GM03348 (cell line): ENCODE measurements at places on chromosomes 1 and 21.
A peak's percentile ranks its signal among the peaks of the same experiment; 100 is the strongest.

DNA sequence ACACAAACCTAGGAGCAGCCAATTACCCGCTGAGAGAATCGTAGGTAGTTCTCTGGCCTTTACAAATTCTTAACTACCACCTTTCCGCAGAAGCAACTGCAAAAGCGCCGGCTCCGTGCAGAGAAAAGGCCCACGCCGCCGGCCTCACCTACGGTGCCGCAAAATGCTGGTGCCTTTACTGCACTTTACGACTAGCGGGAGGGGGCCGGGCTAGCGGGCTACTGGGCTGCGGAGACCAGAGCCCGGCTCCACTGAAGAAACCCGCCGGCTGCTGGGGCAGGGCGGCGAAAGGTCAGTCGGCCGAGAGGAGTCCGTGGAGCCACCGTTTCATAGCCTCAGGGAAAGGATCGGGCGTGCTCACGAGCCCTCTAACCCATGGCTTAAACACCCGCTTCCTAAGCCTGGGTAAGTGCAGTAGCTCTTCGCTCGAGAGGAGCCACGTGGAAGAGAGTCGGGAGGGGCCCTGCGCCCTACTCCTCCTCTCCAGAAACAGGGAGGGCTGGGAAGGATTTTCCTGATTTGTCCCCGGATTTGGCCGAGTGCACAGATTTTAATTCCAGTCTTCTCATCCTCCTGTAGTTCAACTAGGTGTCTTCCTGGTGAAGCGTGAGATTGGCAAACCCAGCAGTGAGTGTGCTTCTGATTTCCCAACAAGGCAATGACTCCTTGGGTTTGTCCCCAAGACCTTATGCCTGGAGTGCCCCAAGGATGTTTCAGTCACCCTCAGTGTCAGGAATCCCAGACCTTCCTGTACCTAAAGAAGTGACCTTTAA, at the start of gene DPH5:
DPH5 (minus strand) TSS at position 128 of the 773 bp plus-strand sequence. CDS start 341 bp downstream, outside the sequence.
- peak; percentile 94 for DNase-seq

- DNase-seq = no peak
Observed at GRCh38 chr1:177571076-177571475, 398.8 kb downstream of the SEC16B start.

DNA sequence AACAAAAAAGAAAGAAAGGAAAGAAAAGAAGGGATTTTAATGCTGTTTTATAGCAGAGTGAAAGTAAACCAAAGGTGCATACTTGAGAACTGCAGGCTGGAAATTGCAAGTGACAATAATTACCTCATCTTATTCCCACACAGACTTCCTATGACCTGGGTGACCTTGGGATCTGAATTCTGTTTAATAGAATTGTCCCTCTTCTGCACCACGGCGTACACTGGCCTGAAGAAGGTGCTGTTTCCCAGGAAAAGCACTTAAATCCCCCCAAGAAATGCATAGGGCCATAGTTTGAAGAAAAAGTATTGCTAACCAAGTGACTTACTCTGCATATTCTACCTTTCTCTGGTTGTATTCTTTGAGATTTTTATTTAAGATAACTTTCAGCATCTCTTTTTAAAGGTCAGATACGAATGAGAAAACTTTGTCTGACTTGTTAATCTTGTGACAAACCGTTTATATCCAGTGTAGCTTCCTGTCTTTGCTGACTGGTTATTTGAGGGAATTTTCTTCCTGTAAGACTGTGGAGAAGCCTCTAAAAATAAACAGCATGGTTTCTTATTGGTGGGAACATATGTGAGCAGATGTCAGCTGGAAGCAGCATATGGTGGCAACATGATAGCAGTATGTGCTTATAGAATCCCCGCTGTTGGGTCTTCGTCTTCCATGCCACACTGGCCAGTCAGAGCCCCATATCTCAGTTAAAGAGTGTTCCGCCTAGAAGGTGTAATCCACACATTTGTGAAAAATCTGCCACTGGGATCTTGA, 16.3 kb downstream of the TGFB2 start:
- peak; percentile 44 for DNase-seq

DNA sequence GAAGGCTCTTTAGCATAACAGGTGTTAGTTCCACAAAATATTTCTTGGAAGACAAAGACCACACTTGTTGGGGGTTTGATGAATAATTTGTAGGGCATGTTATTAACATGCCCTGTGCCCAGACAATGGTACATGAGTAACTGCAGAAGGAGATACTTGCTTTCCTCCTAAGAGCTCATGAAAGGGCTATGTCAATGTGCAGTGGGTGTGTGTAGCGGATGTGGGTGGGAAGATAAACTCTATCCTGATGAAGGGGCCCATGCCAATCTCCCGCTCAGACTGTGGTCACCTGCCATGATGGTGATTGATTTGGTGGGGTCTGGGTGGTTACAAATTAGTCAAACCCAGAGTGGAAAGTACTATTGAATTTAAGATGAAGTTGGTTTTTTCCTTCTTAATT, 69.8 kb upstream of the DNAH14 start:
- no peak for DNase-seq

GRCh38 chr1:26203642-26204318, 13.4 kb downstream of the CATSPER4 start:
- DNase-seq = no peak

DNA sequence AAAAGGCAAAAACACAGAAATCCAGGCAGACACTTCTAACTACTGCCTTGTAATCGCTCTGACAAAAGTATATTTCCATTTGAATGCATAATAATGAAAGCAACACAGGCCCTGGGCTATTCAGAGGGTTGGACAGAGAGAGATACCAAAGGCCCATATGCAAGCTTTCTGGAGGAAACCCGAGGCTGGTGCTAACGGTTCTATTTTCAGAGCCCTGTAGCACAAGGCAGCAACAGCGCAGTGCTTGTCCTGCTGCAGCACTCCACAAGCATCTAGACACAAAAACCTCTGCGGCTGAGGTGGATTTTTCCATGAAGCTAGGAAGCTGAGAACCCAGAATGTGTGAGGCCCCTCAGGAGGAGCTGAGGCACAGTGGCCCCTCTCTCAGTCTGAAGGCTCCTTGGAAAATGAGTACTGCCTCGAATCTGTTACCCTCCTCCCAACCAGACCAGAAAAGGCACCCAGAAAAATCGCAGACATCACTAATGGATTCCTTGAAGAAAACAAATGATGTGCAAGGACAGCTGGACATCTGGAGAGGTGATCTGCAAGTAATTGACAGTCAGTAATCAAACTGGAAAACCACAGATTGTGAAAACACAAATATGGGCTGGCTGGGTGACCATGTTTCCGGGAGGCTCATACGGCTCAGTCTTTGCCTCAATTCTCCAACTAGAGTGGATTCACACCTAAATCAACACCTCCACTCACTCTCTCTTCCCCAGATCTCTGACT, 54.0 kb downstream of the COLGALT2 start:
- no peak for DNase-seq

GRCh38 chr1:156826630-156827029, 10.0 kb upstream of the SH2D2A start:
- DNase-seq = peak; percentile 48

- DNase-seq = peak; percentile 85
Observed at GRCh38 chr1:145690587-145691558, 16.3 kb downstream of the PDZK1 start.

GRCh38 chr1:58392083-58392482, 154.4 kb downstream of the OMA1 start:
- no peak for DNase-seq

GRCh38 chr1:46793126-46793525, 5.7 kb upstream of the CYP4B1 start:
- no peak for DNase-seq

DNA sequence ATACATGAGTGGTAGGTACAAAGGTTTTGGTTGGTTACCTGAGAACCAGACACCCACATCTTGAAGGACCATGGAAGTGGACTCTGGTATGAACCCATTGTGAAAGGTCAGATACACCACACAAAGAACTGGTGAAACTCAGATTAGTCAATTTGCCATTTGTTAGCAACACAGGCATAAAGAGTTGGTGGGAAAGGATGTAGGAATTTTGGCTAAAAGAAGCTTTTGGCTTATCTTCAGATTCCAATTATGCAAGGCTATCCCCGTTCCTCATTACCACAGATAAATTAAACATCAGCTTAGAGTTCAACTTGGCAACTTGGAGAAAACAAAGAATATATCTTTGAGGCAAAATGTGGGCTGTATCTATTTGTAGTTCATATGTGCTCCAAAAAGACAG, 87.0 kb upstream of the IRF2BP2 start:
- peak; percentile 32 for DNase-seq

GRCh38 chr1:3672971-3673361, 20.6 kb downstream of the TP73 start:
- no peak for DNase-seq

DNA sequence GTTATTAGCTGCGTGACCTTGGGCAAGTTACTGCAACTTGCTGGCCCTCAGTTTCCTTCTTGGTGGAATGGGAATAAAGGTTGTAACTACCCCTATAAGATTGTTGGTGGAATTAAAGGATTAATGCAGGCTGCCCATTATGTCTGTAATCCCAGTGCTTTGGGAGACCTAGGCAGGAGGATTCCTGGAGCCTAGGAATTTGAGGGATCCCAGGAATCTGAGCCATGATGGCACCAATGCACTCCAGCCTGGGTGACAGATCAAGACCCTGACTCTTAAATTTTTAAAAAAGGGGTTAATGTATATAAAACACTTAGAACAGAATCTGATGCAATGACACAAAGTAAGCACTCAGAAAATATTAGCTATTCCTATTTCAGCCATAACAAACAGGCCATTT, 67.3 kb downstream of the PTGER3 start:
- no peak for DNase-seq
